ENCODE measurements at places on chromosomes 5 and 9. TPM values are rescaled to one million over a fixed set of nuclear protein-coding genes. Genes with fewer than 3 reads are reported as not detected.

The IL12B gene
- not detected for total RNA-seq

The SIGMAR1 gene
- total RNA-seq: 127 TPM

The FSTL4 gene
- total RNA-seq: 0.47 TPM

The TGFBI gene
- 2,468 TPM for total RNA-seq

The ADGRV1 gene
- 13.0 TPM for total RNA-seq

The PHYHD1 gene
- not detected for total RNA-seq

The CCL27 gene
- total RNA-seq: not detected

The WDR38 gene
- not detected for total RNA-seq

The NCS1 gene
- total RNA-seq: 40.3 TPM

The PCDHA1 gene
- 0.45 TPM for total RNA-seq

The ORM2 gene
- 0.19 TPM for total RNA-seq

The RFESD gene
- total RNA-seq: 2.2 TPM

The ABITRAM gene
- total RNA-seq: 8.3 TPM

The TMC1 gene
- not detected for total RNA-seq

The CCL21 gene
- total RNA-seq: not detected

The MRPS2 gene
- 30.3 TPM for total RNA-seq

- no peak for DNase-seq
Observed at GRCh38 chr9:129594632-129595031, 26.3 kb downstream of the C9orf50 start.

DNA sequence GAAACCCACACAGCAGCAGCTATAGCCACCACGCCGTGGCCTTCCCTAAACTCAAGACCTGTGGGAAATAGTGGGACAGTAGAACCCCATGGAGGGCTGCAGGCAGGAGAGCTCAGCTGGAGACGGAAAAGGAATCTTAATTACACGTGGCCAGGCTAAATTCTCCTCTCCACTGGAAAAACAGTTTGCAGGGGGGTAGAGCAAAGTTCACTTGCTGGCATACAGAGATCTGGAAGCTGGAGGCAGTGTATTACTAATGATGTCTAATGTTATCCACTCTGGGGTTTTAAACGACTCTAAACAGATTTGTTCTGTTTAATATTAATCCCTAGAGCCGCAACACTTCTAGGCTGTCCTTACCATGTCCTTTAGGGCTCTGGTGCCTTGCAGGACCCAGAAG is 257.1 kb downstream of the SAXO1 start:
- no peak for DNase-seq

GRCh38 chr9:86842573-86842972 is 104.7 kb downstream of the GAS1 start:
- DNase-seq: no peak

GRCh38 chr5:157571357-157571827 is 4.2 kb downstream of the ADAM19 start:
- peak; percentile 14 for DNase-seq

- no peak for DNase-seq
Observed at GRCh38 chr9:128026255-128026772, 40.8 kb downstream of the NAIF1 start.

GRCh38 chr9:116809656-116810055 is 122.6 kb downstream of the TRIM32 start:
- DNase-seq: no peak

GRCh38 chr5:159471904-159472303 is 141.6 kb upstream of the IL12B start:
- DNase-seq: no peak

- no peak for DNase-seq
Observed at GRCh38 chr5:175707751-175708375, 50.0 kb downstream of the HRH2 start.

GRCh38 chr9:13587571-13587970 is 308.1 kb upstream of the MPDZ start:
- no peak for DNase-seq

- DNase-seq: no peak
Observed at GRCh38 chr5:171261904-171262303, 47.1 kb upstream of the TLX3 start.

DNA sequence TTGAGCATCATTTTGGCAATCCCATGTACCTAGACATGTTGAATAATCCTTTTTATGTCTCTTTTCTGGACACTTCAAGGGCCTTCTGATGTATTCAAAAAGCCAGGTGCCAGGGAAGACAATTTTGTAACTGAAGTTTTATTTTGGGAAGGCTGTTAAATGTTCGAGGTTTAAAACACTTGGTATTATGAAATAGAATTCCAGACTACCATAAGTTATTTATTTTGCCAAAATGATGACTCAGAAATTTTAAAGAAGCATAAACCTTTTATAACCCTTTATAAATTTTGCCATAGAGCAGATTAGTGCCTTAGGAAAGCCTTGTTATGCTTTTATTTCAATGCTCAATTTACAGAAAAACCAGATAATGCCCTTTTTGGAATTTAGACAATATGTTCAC is 30.3 kb upstream of the UHRF2 start:
- DNase-seq: no peak

DNA sequence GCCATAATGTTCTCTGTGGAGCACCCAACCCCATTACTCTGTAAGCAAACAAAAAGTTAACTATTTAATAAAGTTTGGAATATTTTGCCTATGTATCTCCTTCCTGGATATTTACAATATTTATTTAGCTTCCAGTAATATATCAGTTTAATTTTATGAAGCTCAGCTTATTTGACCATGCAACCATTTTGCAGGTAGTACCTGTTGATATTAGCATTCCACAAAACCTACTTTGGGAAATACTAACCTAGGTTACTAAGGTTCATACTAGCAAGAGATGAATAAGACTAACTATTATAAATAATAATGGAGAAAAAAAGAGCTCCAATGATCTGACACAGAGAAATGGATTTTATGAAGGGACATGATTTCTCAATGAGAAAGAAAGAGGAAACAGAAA is 506.4 kb downstream of the PDE4D start:
- DNase-seq: no peak

GRCh38 chr5:15834596-15835245 is 334.7 kb downstream of the FBXL7 start:
- no peak for DNase-seq

- DNase-seq: no peak
Observed at GRCh38 chr9:34242830-34243229, 64.0 kb downstream of the UBAP1 start.

GRCh38 chr9:68949271-68950000 is 64.5 kb downstream of the PRKACG start:
- DNase-seq: no peak

DNA sequence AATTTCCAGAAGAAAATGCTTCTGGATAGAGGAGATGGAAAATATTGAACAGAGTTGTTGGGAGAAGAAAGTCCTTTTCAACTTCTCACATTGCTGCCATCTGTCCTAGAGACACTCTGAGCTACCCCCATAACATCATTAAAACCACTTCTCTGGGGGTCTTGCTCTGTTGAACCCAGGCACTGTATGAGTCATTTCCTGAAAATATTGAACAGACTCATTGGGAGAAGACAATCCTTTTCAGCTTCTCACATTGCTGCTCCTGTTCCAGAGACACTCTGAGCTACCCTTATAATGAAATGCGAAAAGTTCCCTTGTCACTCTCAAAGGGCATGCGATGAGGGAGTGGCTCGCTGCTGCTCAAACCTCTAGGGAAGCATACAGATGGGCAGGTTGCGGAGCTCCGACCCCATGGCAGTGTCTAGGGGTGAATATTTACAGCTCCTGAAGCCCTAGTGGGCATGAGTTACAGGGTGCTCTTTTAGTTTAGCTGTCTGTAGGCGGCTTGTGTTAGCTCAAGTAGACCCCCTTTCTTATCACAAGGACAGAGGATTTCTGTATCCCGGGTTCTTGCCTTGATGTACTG is 90.7 kb downstream of the CDKN2A start:
- DNase-seq: no peak

DNA sequence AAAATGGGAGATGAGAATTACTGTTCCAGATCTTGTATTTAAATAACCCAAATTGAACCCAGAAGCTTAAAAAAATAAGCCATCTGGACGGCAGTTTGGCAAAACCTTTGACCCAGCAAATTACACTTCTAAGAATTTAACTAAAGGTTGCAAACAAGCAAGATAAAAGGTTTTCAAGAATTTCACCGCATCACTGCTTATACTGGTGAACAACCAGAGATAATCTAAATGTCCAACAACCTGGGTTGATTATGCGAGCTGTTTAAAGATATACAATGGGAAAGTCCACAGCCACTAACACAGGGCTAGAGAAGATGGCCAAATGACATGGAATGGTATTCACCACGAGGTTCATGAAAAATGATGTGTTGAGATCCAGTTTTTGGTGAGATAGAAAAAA is 149.3 kb downstream of the GNAQ start:
- DNase-seq: no peak

- DNase-seq: no peak
Observed at GRCh38 chr9:14119694-14120514, 194.0 kb downstream of the NFIB start.

DNA sequence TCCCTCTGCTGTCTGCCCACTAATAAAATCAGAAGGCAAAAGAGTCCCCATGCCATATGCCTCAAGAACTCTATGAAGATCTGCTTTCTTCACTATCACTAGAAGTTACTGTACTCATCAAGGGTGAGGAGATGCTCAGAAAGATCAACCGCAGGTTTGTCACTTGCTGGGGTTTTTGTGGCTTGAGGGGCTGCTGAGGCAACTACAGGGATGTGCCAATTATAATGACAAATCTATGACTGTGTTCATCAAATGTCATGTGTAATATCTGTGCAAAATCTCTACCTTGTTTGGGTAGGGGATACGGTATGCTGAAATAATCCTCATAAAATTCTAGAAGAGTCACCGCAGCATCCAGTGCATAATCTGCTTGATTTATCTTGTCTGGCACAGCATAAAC is 13.0 kb downstream of the ERAP1 start:
- DNase-seq: no peak

- DNase-seq: no peak
Observed at GRCh38 chr9:109953813-109954497, 174.0 kb downstream of the PALM2AKAP2 start.

DNA sequence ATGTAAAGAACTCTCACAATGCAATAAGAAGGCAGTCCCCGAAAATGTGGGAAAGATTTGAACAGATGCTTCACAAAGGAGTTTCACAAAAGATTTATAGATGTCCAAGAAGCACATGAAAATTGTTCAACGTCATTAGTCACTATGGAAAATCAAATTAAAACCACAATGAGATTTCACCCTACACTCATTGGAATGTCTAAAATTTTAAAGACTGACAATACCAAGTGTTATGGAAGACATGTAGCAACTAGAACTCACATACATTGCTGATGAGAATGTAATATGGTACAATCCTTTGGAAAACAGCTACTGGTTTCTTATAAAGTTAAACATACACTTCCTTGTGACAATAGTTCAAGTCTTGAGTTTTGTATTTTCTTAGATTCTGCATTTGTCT is 11.0 kb upstream of the RECK start:
- DNase-seq: no peak

- DNase-seq: peak; percentile 96
Observed at GRCh38 chr9:133855802-133856521, 117.8 kb upstream of the SARDH start.

- DNase-seq: no peak
Observed at GRCh38 chr5:56126487-56127179, 106.5 kb downstream of the ANKRD55 start.

DNA sequence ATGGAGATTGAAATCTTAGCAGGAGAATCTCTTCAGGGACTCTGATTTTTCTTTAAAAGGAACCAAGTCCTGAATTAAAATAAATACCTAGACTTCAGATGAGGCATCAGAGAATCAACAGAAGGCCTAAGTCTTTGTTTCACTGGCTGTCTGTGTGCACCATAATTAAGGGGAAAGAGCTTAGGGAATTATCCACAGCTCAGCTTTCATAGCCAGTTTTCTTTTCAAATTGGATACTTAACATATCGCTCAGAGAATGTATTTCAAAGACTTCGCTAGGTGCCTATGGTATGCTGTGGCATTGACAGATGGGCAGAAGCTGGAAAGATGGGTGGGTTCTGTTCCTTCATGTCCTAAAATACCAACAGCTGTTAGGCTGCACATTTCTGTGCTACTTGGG is 325.8 kb downstream of the TMEM38B start:
- no peak for DNase-seq

- peak; percentile 70 for DNase-seq
Observed at GRCh38 chr5:138654281-138654867, 79.2 kb upstream of the HSPA9 start.

DNA sequence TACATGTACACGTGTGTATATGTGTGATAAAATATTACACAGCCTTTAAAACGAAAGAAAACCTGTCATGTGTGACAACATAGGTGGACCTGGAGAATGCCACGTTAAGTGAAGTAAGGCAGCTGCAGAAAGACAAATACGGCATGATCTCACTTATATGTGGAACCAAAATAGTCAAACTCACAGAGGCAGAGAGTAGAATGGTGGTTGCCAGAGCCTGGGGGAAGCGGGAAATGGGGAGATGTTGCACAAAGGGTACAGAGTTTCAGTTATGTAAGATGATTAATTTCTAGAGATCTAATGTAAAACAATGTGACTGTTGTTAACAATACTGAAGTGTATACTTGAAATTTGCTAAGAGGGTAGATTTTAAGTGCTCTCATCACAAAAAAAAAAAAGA is 34.8 kb downstream of the ADAMTS12 start:
- no peak for DNase-seq

- no peak for DNase-seq
Observed at GRCh38 chr9:75378036-75378435, 289.7 kb downstream of the OSTF1 start.

DNA sequence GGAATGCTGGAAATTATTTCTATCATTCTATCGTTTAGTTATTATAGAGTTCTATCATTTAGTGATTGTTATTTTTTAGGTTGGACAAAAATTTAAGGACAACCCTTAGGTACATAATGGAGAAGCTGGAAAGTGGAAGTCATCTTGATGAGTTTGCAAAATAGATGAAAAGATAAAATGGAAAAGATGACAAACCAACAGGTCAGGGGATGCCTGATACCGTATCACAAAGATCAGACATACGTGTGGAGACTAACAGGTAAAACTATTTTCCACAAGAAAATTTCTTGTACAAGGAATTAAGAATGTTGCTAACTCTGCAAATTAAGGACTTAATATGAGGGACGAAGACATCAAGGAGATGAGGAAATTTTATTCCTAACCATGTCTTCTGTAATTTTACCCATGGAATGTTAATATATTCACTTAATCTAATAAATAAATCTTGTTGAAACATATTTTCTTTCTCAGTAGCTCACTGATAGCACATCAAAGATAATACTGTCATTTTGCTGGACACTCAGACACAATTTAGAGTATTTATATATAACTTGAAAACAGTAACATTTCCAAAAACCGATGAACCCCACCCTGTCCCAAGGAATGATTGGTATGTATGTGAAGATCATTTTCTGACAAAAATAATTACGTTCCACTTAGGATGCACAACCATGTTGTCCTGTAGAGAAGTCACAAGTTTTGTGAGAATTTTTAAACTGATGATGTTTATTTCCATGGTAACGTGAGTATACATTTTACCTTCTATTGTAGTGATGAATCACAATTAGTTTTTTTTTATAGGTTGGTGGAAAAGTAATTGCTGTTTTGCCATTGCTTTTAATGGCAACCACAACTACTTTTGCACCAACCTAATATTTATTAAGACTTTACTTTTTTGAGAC is 2.6 kb downstream of the LURAP1L start:
- no peak for DNase-seq
